Activated CD4-positive, alpha-beta T cell treated with anti-CD3 and anti-CD28 coated beads for 24 hours (primary cell): ENCODE measurements at places on chromosomes 13 and 19.

DNA sequence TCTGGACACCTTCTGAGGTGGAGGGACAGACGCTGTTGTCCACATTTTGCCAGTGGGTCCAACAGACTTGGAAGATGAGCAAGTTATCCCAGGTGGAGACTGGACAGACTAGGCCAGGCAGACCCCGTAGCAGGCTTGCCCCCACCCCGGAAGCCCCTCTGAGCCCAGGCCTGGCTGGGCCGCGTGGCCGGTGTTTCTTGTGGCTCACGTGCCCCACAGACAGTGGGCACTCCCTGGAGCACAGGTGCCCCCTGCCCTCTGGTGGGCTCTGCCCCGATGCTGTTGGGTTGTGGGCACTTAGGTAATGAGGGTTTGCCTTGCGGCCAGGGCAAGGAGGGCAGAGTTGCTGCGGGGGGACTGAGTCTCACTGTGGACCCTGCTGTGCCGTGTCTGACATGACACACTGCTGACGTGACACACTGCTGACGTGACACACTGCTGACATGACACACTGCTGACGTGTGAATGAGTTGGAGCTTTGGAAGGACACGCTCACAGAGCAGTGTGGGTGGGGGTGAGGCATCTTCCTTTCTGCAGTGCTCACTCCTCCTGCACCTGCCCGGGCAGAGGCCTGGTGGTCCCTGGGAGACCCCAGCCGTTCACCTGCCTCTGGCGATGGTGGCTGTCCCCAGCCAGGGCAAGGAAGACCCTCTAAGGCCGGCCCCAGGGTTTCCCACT is 25.1 kb downstream of the DOT1L start:
- DNase-seq: no peak

GRCh38 chr13:100673376-100673712 is 1.3 kb downstream of the TMTC4 start:
- DNase-seq: no peak

- no peak for DNase-seq
These were observed 73.0 kb upstream of the OXGR1 start for GRCh38 chr13:97067017-97067895.

DNA sequence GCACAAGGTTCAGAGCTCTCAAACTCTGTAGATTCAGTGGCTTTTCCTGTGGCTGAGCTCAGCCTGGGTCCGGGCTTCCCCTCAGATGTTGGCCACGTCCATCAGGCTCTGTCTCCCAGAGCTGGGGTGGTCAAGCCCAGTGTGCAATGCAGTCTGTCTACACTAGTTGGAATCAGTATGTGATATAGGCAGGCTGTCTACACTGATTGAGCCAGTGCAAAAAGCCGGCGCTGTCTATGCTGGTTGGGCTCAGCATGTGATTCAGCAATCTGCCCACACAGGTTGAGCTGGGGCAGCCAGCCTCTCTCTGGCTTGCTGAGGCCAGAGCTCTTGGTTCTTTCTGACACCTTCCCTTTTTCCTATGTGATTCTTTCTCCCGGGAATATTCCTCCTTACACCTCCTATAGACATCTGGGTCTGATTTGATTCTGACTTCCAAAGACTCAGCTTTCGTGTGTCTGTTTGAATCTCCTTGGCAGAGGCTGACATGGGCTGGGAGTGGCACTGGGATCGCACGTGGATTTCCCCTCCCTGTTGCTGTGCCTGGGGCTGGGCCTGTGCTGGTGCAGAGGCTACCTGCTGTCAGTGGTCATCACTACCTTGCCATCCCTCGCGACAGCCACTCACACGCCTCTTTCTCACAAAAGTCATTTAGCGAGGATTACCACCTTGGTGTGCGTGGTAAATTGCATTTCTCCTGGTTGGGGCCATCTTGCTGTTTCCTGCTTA is 9.3 kb downstream of the CHST8 start:
- DNase-seq: no peak

GRCh38 chr13:90686442-90686841 is 661.0 kb upstream of the MIR17HG start:
- no peak for DNase-seq
